Epithelial cell of esophagus (primary cell): ENCODE measurements at places on chromosomes 5 and 9.
A peak's percentile ranks its signal among the peaks of the same experiment; 100 is the strongest.

- DNase-seq = peak; percentile 63
Observed at GRCh38 chr9:14096258-14096922, 217.6 kb downstream of the NFIB start.

GRCh38 chr5:131245312-131245711 lies 18.5 kb upstream of the CDC42SE2 start:
- no peak for DNase-seq

DNA sequence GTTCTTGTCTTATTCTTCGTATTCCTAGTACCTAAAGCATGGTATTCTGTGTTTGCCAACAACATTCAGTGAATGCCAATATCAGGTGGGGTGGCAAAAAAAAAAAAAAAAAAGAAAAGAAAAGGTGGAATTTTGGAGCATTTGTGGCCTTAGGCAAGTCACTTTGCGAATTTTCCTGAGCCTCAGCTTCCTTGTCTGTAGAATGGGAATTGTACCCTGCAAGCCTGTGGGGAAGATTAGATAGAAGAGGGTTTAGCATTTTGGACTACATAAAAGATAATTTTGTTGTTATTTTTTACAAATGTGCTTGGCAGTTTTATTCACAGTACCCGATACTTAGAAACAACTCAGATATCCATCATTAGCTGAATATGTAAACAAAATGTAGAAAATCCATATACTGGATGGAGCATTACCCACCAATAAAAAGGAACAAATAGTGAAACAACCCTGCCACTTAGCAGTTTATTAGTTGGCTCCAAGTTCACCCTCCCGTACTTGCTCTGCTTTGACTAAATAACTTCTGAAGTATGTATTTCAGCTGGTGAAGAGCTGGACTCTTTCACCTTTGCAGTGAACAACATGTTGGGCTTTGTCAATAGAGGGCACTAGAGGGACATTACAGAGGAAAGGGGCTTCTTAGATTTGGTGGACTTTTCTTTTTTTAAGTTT lies 13.6 kb downstream of the UBE2D2 start:
- peak; percentile 45 for DNase-seq

DNA sequence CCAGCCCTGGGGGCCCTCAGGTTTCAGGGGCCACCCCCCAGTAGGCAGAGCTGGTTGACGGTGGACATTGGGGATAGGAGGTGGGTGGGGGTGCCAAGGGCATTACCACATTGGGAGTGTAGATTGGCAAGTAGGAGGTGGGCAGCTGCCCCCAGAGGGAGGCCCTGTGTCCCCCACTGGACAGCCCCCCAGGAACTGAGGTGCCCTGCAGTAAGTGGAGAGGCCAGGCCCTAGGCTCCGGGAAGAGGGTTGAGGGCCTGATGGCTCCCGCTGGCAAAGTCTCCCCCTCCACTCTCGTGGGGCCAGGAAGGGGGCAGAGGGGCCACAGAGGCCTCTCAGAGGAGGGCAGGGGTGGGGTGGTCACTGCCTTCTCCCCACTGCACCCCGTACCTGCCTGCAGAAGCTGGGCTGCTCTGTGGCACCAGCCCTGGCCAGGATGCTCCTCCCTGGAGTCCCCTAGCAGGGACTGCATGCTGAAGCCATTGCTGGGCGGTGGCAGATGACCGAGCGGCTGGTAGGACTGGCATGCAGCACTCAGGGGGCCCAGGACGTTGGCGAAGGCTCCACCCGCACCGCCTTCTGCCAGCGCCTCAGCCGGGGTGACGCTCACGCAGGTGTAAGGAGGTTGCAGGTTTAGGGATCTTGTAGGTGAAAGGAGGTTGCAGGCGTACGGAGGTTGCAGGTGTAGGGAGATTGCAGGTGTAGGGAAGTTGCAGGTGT lies 89.6 kb upstream of the CACNA1B start:
- no peak for DNase-seq

GRCh38 chr9:71001780-71002386 lies 119.5 kb downstream of the TRPM3 start:
- peak; percentile 75 for DNase-seq

GRCh38 chr9:98479967-98480847 lies 224.8 kb upstream of the TBC1D2 start:
- DNase-seq = peak; percentile 59

DNA sequence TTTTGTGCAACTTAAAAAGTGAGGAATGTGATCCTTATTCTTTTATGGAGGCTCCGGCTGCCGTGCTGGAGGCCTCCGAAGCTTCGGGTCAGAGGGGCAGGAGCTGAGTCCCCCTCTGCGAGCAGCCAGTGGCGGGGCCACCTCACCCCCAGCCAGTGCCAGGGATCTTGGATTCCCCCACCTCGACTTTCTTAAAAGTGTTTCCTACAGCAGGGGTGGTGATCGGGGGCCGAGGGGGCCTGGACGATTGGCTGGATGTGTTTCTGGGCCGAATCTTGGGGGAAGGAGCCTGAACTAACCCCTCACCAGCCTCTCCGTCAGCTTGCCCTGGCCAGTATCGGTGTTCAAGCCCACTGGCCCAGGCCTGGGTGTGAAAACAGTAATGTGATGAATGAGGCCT lies 92.2 kb upstream of the LMX1B start:
- no peak for DNase-seq

- no peak for DNase-seq
Observed at GRCh38 chr5:160921-161802, 30.1 kb upstream of the LRRC14B start.

- no peak for DNase-seq
Observed at GRCh38 chr5:37777432-37778130, 62.3 kb downstream of the GDNF start.

DNA sequence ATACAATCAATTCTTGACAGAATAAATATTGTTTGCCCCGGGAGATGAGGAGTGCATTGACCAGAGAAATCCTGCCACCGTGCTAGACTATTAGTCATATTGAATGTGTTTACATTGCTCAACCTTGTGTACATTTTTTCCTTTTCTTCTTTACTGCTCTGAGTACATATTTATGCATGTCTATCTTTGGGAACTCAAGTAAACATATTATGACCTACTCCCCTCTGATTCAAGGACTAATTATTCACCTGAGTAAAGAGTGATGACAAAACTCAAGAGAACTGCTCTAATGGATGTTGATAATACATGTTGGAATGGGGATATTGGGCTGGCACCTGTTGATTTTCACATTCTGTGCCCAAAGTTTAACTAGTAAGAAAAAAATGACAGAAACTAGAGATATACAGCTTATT lies 3.9 kb upstream of the SPINK1 start:
- DNase-seq = peak; percentile 87

GRCh38 chr5:15206133-15206532 lies 293.8 kb upstream of the FBXL7 start:
- DNase-seq = no peak

GRCh38 chr5:152813526-152813925 lies 408.4 kb upstream of the NMUR2 start:
- DNase-seq = no peak

DNA sequence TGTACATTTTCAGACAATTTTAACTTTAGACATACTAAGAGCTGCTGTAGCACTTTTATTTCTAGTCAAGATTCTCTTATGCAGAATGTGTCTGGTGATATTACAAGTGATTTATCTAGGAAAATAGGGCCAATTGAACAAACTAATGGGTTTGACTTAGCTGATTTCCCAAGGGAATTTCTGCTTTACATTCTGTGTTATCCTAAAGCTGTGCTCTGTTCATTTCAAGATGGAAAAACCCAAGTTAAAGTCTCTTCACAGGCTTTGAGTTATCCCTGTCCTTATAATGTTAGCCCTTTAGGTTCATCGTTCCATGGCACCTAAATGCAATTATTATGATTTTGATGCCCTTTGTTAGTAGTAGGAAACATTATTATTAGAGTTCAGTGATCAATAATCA lies 704.9 kb upstream of the CDH18 start:
- no peak for DNase-seq

DNA sequence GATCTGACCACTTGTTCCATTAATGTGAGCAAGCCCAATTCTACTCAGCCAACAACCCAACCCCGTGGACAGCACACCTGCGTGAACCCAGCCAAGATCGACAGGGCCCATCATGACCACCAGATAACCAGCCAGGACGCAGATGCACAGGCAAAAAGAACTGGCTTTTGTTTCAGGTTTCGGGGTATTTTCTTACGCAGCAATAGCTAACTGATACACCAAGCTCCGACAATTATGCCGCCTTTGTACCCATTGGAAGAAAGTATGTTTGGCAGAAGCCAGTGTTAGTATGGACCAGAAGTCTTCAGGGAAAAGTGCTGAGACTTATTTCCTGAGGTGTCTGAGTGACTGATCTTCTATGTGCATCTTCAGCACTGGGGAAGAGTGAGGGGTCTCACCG lies 6.0 kb upstream of the ADAMTS16 start:
- no peak for DNase-seq

GRCh38 chr5:175860531-175861045 lies 10.8 kb upstream of the CPLX2 start:
- no peak for DNase-seq

GRCh38 chr5:168341178-168341577 lies 49.7 kb downstream of the WWC1 start:
- DNase-seq = peak; percentile 85

- DNase-seq = no peak
Observed at GRCh38 chr5:99355881-99356280, 427.1 kb upstream of the CHD1 start.

GRCh38 chr5:120614531-120615180 lies 150.6 kb downstream of the PRR16 start:
- DNase-seq = peak; percentile 62

GRCh38 chr5:89445106-89445745 lies 562.2 kb upstream of the MEF2C start:
- DNase-seq = no peak

DNA sequence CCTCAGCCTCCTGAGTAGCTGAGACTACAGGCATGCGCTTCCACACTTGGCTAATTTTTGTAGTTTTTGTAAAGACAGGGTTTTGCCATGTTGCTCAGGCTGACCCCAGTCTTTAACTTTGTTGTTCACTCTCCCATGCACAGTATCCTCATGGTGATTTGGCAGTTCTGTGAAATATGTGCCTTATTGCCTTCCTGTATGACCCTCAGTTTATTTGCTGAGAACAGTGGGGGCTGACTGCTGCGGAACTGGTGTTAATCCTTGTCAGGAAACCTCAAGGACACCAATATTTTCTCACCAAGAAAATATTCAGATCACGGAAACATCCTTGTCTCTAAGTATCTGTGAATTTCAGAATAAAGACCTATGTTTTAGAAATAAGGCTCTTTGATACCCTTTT lies 287.8 kb downstream of the ARRDC3 start:
- DNase-seq = no peak

DNA sequence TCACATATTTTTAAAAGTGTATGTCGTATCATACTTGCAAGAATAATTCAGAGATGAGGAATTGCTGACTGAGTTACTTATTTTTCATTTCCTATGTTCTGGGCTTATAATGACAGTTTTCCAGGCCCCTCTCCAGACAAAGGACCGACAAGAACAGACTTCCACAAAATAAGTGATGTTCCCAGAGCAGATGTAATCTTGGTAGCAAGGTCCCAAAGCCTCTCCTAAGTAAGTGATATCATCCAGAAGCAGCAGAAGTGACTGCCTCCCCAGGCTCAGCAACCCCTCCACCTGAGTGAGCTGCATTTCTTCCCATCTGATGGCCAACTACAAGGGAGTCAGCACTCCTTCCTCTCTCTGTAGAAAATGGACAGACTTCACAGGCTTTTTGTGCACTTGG lies 57.1 kb downstream of the SEMA6A start:
- no peak for DNase-seq

DNA sequence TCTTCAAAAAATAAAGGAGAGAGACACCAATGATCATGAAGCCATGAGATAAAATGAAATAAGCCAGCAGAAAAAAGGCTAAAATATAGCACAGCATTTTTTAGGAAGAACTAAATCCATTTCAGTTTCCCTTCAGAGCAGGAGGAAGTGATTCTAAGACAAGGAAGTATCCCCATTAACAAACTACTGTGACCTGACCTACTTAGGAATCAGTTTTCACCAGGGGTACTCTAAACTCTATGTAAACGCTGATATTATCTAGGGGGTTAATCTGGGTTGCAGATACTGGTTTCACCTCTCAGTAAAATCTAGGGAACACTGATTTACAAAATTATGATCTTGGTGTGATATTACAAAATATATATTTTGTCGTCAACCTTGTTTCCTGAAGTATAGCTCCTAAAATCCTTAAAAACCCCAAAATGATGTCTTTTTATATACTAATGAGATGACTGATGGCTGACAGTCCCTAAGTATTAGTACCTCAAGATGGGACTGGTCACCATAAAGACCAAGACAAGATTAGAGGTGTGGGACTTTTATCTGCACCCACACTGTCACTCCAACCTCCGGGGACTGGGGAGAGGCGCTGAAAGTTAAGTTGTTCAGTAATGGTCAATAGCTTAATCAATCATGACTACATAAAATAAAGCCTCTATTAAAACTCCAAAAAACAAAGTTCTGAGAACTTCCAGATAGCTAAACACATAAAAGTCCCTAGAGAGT lies 2.9 kb upstream of the FNBP1 start:
- DNase-seq = no peak

DNA sequence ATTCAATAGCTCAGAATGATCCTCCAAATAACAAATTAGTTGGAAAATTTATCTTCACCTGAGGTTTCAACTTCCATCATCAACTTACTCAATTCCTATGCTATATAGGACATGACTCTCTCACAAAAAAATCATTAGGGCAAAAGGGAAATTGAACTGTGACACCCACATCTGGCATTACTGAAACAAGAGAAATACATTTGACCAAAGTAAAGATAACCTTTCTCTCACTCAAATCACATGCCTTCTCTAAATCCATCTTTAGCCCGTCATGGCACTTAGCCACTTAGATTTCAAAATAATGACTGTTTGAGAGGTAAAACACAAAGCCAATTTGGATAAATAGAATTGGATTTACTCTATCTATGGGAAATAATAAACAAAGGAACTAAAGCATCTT lies 126.4 kb downstream of the ADAMTS6 start:
- no peak for DNase-seq

DNA sequence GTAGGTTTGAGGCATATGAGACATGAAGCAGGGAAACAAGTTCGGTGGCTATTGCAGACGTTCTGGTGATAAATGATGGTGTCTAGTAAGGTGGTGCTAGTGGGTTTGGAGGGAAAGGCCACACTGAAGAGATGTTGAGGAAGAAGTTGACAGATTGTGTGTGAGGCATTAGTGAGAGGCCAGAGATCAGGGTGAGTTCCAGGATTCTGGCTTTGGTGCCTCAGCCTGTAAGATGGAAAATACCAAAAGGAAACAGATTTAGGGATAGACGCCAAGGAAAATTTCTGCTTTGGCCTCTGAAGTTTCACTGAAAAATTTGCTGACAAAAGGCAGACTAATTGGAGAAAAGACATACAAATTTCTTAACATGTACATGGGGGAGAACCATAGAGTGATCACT lies 6.4 kb upstream of the PAIP1 start:
- DNase-seq = no peak

- DNase-seq = no peak
Observed at GRCh38 chr9:121622387-121623203, 28.8 kb upstream of the DAB2IP start.

- DNase-seq = no peak
Observed at GRCh38 chr5:82808960-82809359, 268.2 kb downstream of the TMEM167A start.

- DNase-seq = no peak
Observed at GRCh38 chr5:159120446-159120845, 20.7 kb upstream of the EBF1 start.
